Stimulated activated CD4-positive, alpha-beta T cell treated with anti-CD3 and anti-CD28 coated beads, Interleukin-15, amount 100 ng/mL, for 24 hours (primary cell): ENCODE measurements at places on chromosomes 6 and 20.

DNA sequence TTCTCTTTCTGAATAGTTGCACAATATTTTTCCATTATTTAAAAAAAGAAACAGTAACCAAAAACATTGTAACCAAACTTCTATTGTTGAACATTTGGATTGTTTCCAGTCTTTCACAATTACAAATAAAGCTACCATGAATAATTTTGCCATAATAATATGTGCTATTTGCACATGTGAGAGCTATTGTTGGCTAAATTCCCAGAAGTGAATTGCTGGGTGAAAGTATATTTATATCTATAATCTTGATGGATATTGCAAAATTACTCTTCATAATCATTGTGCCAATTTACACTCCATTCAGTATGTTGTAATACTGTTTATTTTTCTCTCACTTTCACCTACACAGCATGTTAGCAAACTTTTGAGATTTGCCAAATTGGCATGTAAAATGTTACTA, 36.6 kb upstream of the SLC22A16 start:
- no peak for DNase-seq

DNA sequence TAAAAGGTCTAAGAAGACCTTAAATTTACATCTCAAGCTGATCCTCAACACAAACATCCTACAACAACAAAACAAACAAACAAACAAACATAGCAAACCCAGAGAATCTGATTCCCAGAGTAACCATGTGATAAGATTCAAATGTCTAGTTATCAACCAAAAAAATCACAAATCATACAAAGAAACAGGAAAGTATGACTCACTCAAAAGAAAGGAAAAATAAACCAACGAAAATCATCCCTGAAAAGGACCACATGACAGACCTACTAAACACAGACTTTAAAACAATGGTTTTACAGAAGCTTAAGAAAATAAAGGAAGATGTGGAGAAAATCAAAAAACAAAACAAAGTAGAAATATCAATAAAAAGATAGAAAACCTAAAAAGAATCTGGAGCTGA, 18.1 kb downstream of the VNN1 start:
- DNase-seq, result no peak

DNA sequence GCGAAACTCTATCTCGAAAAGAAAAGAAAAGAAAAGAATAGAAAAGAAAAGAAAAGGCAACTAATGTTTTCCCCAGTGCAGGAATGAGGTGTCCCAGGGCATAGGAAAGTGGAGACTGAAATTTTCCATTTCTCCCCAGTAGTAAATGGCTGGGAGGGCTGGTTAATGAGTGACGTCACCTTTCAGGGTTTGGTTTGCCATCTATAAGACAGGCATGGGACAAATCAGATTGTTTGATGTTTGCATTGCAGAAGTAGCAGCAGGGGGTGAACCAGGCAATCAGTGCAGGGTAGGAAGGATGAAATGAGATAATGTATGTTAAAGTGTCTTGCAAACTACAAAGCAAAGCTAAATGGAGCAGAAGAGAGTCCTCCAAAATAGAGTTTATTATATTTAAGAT, 533.4 kb downstream of the PKHD1 start:
- DNase-seq, result no peak

- DNase-seq, result no peak
These were observed 104.8 kb upstream of the BTN3A2 start for GRCh38 chr6:26260110-26260637.

- DNase-seq, result no peak
These were observed 11.8 kb downstream of the RPL7L1 start for GRCh38 chr6:42891199-42891722.

DNA sequence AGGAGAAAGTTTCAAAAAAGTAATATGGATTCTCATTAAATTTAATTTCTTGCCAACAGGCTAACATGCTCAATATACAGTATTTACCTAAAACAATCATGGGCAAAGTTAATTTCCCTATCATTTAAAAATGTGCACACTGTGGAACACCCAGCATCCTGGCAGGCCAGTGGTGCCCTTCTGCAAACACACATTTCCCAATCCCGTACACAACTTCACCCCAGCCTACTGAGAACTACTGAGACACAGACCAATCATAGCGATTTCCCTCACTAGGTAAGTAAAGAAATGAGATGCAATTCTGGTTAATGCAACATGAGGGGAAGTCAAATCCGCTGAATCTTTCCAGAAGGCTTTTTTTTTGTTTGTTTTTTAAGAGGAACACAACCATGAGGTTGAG, 7.6 kb downstream of the USP45 start:
- no peak for DNase-seq

DNA sequence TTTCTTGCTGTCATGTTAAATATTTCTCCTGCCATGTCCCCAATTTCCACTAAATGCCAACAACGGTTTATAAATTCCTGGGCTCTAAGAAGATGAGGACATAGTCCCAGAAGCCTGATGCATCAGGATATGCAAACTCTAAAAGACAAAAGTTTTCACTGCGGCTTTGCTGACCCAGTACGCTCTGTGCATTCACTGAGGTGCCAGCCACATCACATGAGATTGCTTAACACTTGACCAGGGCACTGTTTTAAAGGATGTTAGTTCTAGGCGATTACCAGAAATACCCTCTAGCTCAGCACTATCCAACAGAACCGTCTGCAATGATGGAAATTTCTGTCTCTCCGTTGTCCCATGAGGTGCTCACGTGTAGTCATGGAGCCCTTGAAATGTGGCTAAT, 19.9 kb upstream of the ADTRP start:
- DNase-seq, result no peak

DNA sequence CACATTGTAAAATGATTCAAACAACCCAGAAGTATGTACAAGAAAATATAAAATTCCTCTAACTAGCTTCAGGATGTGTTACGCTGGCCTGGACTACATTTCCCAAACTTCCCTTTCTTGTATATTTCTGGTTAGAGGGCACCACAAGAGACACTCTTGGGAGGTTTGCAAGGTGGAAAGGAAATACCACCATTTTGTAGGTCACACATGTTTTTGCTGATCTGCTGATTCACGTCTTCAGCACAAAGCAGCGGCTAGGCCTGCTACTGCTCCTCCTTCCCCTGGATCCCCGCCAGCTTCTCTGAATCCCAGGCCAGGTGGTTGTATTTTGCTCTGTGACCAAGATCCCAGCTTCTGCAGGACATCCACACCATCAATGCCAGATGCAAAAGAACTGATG, 104.2 kb downstream of the AGPAT4 start:
- no peak for DNase-seq

DNA sequence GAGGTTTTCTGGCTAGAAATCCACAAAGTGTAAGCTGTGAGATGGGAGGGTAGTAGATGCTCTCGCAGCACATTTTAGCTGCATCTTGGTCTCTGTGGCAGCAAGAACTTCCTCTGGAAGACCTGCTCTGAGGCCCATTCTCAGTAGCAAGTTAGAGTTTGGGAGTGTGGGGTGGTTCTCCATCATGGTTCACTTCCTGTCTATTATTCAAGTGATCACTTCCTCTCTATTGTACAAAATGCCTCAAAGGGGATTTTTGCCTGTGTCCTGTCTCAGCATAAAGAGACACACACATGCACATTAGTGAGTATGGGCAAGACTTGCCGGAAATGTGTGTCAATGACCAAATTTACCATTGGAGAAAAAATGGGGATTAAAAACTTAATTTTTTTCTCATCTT, 42.5 kb downstream of the LYRM2 start:
- DNase-seq, result no peak

- DNase-seq, result no peak
These were observed 132.9 kb downstream of the AIG1 start for GRCh38 chr6:143193571-143194094.

- peak; percentile 88 for DNase-seq
These were observed 719 bp downstream of the HSP90AB1 start for GRCh38 chr6:44247338-44248302.

GRCh38 chr6:13383328-13384163, 55.2 kb upstream of the TBC1D7 start:
- DNase-seq, result peak; percentile 8

GRCh38 chr6:84892671-84893070, 128.3 kb upstream of the TBX18 start:
- DNase-seq, result no peak

DNA sequence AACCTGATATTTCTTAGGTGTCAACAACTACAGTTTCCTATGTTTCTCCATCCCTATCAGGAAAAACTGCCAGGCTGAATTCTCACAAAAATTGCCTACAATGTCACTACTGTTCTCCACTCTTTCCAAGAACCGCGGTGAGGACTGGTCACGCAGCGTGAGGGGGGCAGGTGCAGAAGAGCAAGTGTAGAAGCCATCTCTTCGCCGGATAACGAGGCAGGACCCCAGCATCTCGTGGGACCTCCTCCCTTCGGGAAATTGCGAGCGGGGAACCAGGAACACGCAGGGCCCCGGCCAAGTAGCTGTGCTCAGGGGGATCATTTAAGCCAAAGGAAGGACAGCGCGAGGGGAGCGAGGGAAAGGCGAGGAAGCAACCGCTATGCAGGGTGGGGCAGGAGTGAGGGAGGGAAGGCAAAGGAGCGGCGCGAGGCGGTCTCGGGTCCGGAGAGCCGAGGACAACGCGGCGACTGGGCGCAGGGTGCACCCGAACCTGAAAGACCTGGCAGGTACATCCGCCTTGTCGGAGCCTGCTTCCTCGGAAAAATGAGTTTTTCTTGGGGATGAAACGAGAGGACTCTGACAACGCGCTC, 559 bp downstream of the APMAP start:
- DNase-seq, result peak; percentile 39

GRCh38 chr20:33826270-33826897, 15.2 kb downstream of the CHMP4B start:
- DNase-seq, result no peak

DNA sequence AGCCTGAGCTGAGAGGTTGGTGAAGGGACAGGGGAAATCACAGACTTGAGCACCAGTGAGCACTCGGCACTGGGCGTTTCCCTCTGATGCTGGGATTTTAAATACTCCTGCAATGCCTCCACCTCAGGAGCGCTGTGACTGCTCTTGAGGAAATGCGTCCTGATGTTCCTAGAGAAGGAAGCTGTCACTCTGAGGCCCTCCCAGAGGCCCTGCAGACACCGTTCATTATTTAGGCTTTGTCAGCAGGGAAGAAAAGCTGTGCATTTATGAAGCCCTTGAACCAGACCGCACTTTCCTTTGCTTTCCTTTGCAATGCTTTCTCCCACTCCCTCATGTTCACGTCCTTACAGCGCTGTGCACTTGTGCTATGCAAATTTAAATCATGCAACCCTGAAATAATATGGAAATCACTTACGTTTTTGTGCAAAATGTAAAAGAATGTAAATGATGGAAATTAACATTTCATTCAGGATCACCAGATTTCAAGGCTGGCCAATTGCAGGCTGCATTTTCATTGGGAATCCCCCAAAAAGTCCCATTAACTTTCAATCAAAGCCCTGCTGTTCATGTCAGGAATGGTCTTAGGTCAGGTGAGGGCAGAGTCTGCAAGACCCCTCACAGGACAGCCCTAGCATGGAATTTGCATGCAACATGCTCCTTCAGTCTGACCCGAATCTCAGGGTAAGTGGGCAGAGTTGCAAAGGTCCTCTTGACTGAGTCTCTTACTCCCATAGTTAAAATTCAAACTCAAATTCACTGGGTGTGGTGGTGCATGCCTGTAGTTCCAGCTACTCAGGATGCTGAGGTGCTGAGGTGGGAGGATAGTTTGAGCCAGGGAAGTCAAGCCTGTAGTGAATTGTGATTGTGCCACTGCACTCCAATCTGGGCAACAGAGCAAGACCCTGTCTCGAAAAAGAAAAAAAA, 45.8 kb upstream of the SYNDIG1 start:
- DNase-seq, result no peak

- no peak for DNase-seq
These were observed 77.8 kb downstream of the ATG5 start for GRCh38 chr6:106247733-106248132.

DNA sequence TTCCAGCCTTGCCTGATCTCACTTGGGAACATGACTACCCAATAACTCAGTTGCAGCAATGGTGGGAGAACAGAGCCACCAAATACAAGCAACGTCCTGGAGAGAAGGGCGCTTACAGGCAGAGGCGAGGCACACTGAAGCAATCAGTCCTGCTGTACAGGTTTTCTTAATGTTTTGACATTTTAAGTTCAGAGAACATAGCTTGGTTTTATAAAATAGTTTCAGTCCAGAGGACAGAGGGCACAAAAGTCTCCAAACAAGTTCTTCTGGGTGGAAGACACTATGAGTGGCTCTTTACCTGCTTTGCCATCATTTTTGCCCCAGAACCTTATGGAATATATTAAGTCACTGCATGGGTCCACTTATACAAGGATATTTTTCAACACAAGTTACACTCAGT, 103.4 kb upstream of the KCNG1 start:
- no peak for DNase-seq

DNA sequence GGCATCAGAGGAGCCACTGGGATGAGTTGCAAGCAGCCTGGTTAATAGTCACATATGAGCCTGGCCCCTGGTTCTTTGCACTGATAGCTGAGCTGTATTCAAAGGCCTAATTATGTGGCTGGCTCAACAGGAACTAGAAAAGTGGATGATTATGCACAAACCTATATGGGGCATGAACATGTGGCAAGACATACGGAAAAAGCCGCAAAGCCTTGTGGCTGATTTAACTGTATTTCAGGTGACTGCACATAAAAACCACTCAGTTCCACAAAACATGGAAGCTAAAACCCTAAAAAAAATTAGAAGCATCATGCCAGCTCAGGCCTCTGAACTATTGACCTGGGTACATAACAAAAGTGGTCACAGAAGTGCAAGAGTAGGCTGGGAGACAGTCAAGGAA, 13.0 kb upstream of the MUC22 start:
- DNase-seq, result no peak

DNA sequence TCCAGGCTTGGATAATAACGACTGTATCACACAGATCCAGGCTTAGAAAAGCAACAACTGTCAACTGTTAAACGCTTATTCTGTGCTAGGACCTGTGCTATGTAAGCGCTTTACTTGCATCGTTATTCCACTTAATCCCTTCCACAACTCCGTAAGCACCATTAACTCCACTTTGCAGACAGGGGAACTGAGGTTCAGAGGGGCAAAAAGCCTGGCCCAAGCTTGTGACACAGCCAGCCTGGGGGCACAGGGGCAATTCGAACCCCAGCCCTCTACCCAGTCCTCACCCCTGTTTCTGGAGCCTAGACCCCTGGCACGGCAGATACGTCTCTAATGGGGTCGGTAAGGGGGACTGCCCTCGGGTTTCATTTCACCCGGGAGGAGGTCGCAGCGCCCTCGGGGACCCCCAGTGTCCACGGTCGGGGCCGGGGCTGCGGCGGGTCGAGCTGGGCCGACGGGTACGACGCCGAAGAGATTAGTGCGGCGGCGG, 411 bp downstream of the DSN1 start:
- no peak for DNase-seq
